Endothelial cell of umbilical vein (primary cell): ENCODE measurements at places on chromosomes 13 and 19. TPM values are rescaled to one million over a fixed set of nuclear protein-coding genes. Genes with fewer than 3 reads are reported as not detected.

The LRRC63 gene
- total RNA-seq = not detected in 2 replicates

The SUPT5H gene
- 108 and 120 TPM in 2 replicates for total RNA-seq

The HRC gene
- not detected in 2 replicates for total RNA-seq

The ZNF587 gene
- 43.1 and 44.0 TPM in 2 replicates for total RNA-seq

The ELF1 gene
- 61.2 and 62.5 TPM in 2 replicates for total RNA-seq

The OR7A5 gene
- total RNA-seq = not detected in 2 replicates
